SJSA1 (cell line): ENCODE measurements at places on chromosomes 3 and 15.

- DNase-seq: no peak
Measured at GRCh38 chr3:128995737-128996136, 1.9 kb upstream of the CFAP92 start.

DNA sequence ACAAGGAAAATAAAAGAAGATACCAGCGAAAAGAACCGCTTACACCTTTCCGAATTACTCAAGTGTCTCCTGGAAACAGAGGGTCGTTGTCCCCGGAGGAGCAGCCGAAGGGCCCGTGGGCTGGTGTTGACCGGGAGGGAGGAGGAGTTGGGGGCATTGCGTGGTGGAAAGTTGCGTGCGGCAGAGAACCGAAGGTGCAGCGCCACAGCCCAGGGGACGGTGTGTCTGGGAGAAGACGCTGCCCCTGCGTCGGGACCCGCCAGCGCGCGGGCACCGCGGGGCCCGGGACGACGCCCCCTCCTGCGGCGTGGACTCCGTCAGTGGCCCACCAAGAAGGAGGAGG, 325 bp downstream of the ALCAM start:
- no peak for DNase-seq

DNA sequence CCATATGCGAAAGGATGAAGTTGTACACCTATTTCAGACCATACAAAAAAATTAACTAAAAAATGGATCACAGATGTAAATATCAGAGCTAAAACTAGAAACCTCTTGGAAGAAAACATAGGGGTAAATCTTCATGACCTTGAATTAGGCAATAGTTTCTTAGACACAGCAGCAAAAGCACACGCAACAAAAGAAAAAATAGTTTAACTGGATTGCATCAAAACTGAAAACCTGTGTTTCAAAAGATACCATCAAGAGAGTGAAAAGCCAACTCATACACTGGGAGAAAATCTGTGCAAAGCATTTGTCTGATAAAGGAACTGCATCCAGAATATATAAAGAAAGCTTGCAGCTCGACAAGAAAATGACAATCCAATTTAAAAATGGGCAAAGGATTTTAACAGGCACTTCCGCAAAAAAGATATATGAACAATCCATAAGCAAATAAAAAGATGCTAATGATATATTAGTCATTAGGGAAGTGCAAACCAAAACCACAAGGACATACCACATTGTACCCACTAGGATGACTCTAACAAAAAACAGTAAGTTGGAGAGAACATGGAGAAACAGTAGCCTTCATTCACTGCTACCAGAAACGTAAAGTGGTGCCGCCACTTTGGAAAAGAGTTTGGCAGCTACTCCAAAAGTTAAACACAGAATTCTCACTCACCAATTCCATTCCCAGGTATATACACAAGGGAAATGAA, 263.1 kb downstream of the ADAMTS17 start:
- DNase-seq: no peak

DNA sequence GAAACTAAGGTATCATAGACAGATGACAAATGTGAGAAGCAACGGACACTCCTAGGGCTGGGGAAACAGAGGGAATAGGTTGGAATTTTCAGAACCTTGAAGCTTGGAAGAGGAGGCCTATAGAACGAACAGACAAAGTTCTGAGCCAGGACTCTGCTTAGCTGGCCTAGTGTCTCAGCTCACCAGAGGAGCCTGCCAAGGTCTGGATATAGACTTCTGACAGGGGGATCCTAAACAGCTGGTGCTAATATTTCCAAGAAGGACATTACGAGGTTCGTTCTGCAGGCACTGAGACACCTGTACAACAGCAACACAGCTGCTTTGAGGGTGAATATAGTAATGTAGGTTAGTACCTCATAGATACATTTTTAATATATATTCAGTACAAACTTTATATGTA, 266.3 kb downstream of the CHL1 start:
- no peak for DNase-seq

- no peak for DNase-seq
Measured at GRCh38 chr3:5238545-5238944, 51.0 kb downstream of the EDEM1 start.

DNA sequence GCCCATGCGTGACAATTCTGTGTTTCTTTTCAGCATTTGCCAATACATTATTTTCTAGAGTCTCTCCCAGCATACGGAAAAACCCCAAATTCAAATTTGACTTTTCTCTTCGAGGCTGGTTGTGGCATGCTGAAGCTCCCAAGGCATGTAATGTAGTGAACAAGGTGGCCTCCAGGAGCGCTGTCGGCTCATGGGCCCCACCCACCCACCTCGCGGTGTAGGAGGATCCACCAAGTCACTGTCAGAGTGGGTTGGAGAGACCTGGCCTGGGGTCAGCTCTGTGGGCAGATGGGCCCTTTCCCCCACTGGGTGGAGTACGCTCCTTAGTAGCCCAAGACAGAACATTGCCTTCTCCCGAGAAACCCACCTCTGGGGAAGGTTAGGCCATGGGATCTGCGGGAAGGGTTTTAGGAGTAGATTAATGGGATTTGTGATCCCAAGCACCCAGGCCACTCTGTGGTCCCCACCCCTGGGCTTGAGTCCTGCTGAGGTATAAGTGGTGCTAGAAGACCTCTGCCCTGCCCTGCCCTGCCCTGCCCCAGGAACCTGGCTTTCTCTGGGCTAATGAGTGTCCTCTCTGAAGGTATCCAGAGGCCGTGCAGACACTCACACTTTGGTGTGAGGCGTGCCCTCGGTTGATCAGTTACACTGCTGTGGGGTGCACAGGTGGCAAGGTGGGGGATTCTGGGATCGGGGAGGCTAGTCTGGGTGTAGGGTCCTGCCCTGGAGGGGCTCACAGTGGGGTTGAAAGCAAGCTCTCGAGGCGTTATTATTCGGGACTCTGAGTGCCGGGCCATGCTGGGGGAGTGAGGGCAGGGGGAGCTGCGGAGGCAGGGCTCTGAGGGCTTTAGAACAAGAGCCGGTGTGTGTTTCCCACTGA, 97.9 kb downstream of the APBA2 start:
- no peak for DNase-seq

- DNase-seq: no peak
Measured at GRCh38 chr3:64945171-64945729, 257.4 kb upstream of the ADAMTS9 start.

GRCh38 chr3:45593708-45594601, 596 bp upstream of the LIMD1 start:
- DNase-seq: peak; percentile 68

- peak; percentile 74 for DNase-seq
Measured at GRCh38 chr3:136783708-136784191, 31.6 kb upstream of the STAG1 start.
